Activated B cell treated with CpG ODN at 0.5 μM for 24 hours (primary cell): ENCODE measurements at places on chromosomes 2 and 18.

GRCh38 chr2:29025711-29026110 lies 44.6 kb downstream of the TOGARAM2 start:
- DNase-seq, result no peak
- no peaks in the 10 kb centered on the region for H3K4me1 ChIP-seq
- peaks cover 5% of the 10 kb centered on the region for H3K27me3 ChIP-seq

DNA sequence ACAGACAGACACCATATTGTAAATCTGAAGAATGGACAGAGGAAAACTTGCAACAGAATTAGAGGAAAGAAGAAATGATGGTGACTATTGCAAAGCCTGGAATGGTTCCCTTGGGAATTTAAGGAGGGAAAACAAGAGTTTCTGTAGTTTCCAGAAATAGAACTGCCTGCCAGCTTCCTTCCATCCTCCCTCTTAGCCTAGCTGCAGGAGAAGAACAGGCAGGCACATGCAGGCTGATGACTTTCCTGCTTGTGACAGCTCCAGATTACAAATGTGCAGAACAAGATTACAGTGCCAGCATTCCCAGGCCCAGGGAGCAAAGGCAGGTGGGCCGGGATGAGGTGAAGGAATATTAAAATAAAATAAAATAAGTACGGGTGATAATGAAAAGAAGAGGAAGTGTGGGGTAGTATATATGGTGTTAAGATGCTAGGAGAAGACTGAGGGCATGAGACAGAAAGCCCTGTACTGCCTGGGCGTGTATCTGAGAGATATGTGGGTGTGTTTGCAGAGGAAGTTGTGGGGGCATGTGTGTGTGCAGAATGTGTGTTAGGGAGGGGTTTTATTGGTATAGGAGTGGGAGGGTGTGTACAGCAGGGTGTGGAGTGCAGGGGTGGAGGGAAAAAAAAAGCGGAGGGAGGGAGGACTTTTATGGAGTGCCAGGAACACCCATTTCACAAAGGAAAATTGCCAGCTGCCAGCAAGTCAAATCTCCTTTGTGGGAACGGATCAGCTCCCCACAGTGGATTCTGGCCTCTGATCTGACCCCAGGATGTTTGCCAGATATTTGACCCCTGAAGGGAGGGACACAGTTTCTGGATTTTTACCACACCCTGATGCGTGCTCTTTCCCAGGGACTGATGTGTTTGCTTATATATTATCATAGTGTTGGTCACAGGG lies 43.9 kb upstream of the NEMP2 start:
- no peak overlapping the region for H3K4me3 ChIP-seq
- peaks cover 14% of the 10 kb centered on the region for H3K4me1 ChIP-seq
- H3K36me3 ChIP-seq, result no peaks in the 10 kb centered on the region
- no peak overlapping the region for H3K27ac ChIP-seq
- DNase-seq, result no peak

GRCh38 chr2:236459393-236459792 lies 110.2 kb upstream of the ACKR3 start:
- no peaks in the 10 kb centered on the region for H3K36me3 ChIP-seq
- peaks cover 2% of the 10 kb centered on the region for H3K27me3 ChIP-seq
- H3K4me1 ChIP-seq, result no peaks in the 10 kb centered on the region
- H3K4me3 ChIP-seq, result no peak overlapping the region

DNA sequence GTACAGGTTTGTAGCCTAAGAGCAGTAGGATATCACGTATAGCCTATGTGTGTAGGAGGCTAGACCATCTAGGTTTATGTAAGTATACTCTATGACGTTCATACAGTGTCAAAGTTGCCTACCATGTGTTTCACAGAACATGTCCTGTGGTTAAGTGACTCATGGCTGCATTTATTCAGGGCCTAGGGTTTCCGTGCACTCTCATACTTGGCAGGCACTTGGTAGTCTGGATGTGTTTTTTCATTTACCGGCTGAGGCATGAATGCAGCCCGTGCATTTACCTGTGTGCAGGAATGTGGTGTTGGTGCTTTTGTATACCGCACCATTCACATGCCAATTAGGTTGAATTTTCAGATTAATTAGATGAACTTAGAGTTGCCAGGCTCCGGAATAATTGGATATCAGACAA lies 43.4 kb downstream of the MYL12B start:
- peaks cover 3% of the 10 kb centered on the region for H3K27me3 ChIP-seq
- no peaks in the 10 kb centered on the region for H3K4me1 ChIP-seq
- no peak for DNase-seq

- H3K36me3 ChIP-seq, result peaks cover 35% of the 10 kb centered on the region
- no peak for DNase-seq
- H3K4me1 ChIP-seq, result peaks cover 30% of the 10 kb centered on the region
- no peak overlapping the region for H3K4me3 ChIP-seq
- no peaks in the 10 kb centered on the region for H3K27me3 ChIP-seq
- peak overlapping the region; percentile 27 for H3K27ac ChIP-seq
Measured at GRCh38 chr18:79527656-79528315, 132.1 kb downstream of the NFATC1 start.

- H3K27me3 ChIP-seq, result no peaks in the 10 kb centered on the region
- peak overlapping the region; percentile 98 for H3K27ac ChIP-seq
- H3K36me3 ChIP-seq, result peaks cover 31% of the 10 kb centered on the region
- peak overlapping the region; percentile 99 for H3K4me3 ChIP-seq
- H3K4me1 ChIP-seq, result peaks cover 58% of the 10 kb centered on the region
Measured at GRCh38 chr18:74497778-74498177, 1.6 kb downstream of the CNDP2 start.

DNA sequence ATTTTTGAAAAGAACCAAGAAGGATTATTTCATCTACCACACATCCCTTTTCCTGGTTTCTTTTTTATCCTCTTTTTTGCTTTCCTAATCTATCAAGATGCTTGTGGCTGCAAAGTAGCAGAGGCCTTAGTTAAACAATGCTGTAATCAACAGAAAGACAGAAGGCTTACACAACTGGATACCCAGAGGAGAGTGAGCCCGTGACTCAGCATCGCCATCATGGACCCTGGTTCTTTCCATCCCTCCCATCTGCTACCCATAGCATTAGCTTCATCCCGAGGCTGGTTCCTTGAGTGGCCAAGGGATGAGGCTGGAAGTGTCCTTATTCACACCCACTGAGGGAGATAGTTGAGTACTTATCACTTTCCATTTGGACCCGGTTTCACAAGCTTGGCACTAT lies 7.5 kb upstream of the HAAO start:
- DNase-seq, result no peak
- H3K27ac ChIP-seq, result no peak overlapping the region
- no peaks in the 10 kb centered on the region for H3K36me3 ChIP-seq
- no peaks in the 10 kb centered on the region for H3K27me3 ChIP-seq

DNA sequence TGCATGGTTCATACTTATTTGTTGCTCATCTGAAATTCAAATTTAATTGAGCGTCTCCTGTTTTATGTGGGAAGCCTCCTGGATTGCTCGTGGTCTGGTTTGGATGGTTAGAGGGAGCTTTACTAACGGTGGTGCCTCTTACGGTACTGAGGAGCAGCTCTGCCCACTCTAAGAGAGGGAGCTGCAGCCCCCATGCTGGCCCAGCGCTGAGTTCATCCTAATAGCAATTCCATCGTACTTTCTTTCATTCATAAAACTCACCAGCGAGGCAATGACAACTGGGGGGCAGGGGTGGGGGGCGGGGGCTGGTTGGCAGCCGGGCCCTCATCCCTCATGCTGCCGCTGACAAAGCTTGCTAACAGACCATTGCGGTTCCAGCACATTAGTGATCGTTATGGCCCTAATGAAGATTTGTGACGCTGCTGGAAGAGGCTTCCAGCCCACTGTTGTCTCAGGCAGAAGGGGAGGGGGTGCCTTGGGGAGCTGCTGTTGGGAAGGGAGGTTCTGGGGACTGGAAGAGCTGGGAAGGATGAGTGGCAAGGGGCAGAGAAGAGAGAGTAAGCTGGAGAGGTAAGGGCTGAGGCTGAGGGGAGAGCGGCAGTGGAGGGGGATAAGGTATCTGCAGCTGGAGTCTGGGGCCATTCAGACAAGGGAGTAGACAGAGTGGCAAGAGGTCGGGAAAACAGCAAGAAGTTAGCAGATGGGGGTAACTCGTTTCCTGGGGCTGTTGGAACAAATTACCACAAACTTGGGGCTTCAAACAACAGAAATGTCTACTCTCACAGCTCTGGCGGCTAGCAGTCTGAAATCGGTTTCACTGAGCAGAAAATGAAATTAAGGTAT lies 238.1 kb downstream of the LPIN1 start:
- no peaks in the 10 kb centered on the region for H3K36me3 ChIP-seq
- peaks cover 4% of the 10 kb centered on the region for H3K4me1 ChIP-seq
- no peak overlapping the region for H3K4me3 ChIP-seq
- H3K27me3 ChIP-seq, result no peaks in the 10 kb centered on the region
- no peak overlapping the region for H3K27ac ChIP-seq
- DNase-seq, result no peak

- no peak overlapping the region for H3K4me3 ChIP-seq
- no peaks in the 10 kb centered on the region for H3K4me1 ChIP-seq
- H3K27ac ChIP-seq, result no peak overlapping the region
- H3K27me3 ChIP-seq, result no peaks in the 10 kb centered on the region
Measured at GRCh38 chr2:151478011-151478410, 68.3 kb downstream of the RIF1 start.

DNA sequence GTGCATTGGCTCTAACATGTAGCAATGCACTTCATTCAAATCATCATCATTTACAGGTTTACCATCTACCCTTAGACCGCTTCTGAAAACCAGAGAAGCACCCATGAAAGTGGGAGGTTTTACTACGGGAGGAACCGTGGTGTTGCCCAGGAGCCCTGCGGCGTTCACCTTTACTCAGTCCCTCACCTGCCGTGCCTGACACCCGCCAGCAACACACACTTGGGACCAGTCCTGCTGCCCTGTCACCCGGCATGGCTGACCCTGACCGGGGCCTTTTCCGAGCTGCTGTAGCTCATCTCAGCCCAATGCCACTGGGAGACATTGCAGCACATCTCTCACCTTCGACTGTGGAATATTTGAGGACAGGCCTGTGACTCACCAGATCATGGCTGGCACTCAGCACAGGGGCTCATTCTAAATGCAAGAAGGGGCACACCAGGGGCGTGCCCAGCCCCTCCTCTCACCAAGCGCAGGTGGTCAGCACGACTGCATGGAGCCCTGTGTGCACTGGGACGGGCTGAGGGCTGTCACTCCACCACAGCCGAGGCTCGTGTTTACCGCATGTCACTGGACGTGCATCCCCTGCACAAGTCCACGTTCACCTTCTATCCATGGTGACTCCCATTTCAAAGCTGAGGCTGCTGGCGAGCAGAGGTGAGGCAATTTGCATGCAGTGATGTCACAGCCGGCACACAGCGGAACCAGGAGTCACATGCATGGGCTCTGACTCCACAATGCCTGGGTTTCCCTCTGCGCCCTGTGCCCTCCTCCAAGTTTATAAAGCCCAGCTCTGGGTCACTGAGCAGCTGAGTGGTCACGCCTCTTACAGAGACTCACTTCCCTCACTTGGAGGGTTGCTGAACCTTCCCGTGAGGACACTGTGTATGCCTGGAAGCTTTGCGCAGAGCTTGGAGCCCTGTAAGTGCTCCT lies 76.7 kb upstream of the SNTG2 start:
- no peak overlapping the region for H3K27ac ChIP-seq
- peaks cover 4% of the 10 kb centered on the region for H3K27me3 ChIP-seq
- DNase-seq, result no peak
- H3K36me3 ChIP-seq, result no peaks in the 10 kb centered on the region
